ENCODE measurements at places on chromosomes 1 and 21. TPM values are rescaled to one million over a fixed set of nuclear protein-coding genes. Genes with fewer than 3 reads are reported as not detected.
A peak's percentile ranks its signal among the peaks of the same experiment; 100 is the strongest.

DNA sequence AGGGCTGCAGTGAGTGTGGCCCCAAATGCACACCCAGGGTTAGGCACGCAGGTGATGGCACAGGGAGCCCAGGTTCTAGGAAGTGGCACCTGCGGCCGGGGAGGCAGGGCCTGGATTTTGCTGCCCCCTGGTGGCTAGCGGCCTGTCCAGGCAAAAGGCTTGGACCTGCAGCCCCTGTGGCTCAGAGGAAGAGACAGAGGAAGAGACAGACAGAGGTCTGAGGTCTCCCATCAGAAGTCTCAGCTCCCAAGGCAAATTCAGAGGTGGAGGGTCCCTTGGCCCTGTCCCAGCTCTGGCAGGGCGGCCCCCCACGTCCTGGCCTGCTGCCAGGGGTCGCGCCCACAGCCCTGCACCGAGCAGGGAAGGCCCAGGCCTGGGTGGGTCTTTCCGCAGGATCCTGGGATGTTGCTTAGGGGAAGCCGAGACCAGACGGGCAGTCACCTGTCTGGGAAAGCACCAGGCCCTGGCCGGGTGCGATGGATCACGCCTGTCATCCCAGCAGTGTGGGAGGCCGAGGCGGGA, 8.0 kb upstream of the TNFRSF14 start:
- peak overlapping the region; percentile 95 for H3K27ac ChIP-seq
- H3K36me3 ChIP-seq: no peaks in the 10 kb centered on the region
- peak overlapping the region; percentile 8 for H3K4me3 ChIP-seq

Gene HTR6
- total RNA-seq: not detected

DNA sequence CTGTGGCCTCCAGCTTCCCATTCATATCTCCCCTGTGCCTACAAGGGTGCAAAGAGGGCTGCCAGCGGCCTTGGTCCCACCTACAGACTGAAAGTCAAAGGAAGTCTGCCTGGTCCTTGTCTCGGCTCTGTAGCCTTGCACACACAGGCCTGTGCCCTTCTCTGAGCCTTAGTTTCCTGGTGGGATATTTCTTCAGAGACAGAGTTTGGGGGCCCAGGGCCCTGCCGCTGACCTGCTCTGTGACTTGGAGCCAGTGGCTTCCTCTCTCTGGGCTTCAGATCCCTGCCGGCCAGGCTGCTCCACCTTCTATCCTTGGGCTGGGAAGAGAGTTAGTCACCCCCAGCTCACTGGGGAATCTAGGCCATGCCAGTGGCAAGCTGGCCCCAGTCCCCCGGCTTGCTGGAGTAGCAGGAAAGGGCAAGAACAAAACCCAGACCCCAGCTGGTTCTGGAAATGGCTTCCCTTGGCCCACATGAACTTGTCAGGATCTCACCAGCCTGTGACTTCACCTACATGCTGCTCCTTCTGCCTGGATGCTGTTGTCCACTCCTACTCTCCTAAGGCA, 1.0 kb upstream of the TMEM61 start:
- H3K27ac ChIP-seq: no peak overlapping the region
- H3K4me3 ChIP-seq: no peak overlapping the region
- H3K4me1 ChIP-seq: no peaks in the 10 kb centered on the region
- peaks cover 27% of the 10 kb centered on the region for H3K27me3 ChIP-seq

Gene KCNJ9
- not detected for total RNA-seq

GRCh38 chr1:234597894-234598293, 12.1 kb downstream of the IRF2BP2 start:
- H3K36me3 ChIP-seq: no peaks in the 10 kb centered on the region
- H3K4me3 ChIP-seq: no peak overlapping the region
- no peaks in the 10 kb centered on the region for H3K27me3 ChIP-seq
- H3K27ac ChIP-seq: peak overlapping the region; percentile 99
- H3K4me1 ChIP-seq: peaks cover 36% of the 10 kb centered on the region
- peak; percentile 74 for DNase-seq

Gene DISP1
- total RNA-seq: 7.1 TPM

DNA sequence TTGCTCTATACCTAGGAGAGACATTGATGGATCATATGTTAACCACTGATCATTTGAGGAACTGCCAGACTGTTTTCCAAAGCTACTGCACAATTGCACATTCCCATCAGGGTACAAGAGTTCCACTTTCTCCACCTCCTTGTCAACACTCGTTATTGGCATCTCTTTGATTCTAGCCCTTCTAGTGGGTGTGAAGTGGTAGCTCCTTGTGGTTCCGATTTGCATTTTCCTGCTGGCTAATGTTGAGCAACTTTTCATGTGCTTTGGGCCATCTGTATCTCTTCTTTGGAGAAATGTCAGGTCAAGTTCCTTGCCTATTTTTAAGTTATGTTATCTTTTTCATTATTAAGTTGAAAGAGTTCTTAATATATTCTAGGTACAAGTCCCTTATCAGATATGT, 90.1 kb downstream of the DMRTB1 start:
- no peaks in the 10 kb centered on the region for H3K4me1 ChIP-seq
- no peaks in the 10 kb centered on the region for H3K27me3 ChIP-seq
- H3K36me3 ChIP-seq: no peaks in the 10 kb centered on the region
- DNase-seq: no peak
- H3K27ac ChIP-seq: no peak overlapping the region

DNA sequence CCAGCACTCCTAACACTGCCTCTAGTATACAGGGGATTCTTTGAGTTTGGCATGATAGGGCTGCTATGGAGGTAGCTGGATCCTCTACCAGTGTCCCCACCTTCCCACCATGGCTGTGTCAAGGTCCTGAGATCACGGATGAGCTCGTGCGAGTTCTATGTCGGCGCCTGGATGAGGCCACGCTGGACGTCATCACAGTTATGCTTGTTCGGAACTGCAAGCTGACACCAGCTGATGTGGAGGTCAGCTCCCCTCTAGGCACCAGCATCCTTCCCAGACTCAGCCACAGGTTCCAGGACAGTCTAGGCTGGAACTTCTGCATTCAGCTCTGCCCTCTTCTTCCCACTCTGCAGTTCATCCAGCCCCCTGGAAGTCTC, 15.2 kb downstream of the HYI start:
- no peak overlapping the region for H3K27ac ChIP-seq
- H3K4me1 ChIP-seq: no peaks in the 10 kb centered on the region
- peak; percentile 2 for DNase-seq
- no peaks in the 10 kb centered on the region for H3K36me3 ChIP-seq
- H3K27me3 ChIP-seq: no peaks in the 10 kb centered on the region
- no peak overlapping the region for H3K4me3 ChIP-seq

Data from transverse colon (tissue), 4 donors.